NCI-H446 treated with DMSO at 0.1 percent for 48 hours (cell line): ENCODE measurements at places on chromosomes 11 and 22.
A peak's percentile ranks its signal among the peaks of the same experiment; 100 is the strongest.

GRCh38 chr11:122517403-122518379, 137.8 kb upstream of the UBASH3B start:
- no peak for DNase-seq

DNA sequence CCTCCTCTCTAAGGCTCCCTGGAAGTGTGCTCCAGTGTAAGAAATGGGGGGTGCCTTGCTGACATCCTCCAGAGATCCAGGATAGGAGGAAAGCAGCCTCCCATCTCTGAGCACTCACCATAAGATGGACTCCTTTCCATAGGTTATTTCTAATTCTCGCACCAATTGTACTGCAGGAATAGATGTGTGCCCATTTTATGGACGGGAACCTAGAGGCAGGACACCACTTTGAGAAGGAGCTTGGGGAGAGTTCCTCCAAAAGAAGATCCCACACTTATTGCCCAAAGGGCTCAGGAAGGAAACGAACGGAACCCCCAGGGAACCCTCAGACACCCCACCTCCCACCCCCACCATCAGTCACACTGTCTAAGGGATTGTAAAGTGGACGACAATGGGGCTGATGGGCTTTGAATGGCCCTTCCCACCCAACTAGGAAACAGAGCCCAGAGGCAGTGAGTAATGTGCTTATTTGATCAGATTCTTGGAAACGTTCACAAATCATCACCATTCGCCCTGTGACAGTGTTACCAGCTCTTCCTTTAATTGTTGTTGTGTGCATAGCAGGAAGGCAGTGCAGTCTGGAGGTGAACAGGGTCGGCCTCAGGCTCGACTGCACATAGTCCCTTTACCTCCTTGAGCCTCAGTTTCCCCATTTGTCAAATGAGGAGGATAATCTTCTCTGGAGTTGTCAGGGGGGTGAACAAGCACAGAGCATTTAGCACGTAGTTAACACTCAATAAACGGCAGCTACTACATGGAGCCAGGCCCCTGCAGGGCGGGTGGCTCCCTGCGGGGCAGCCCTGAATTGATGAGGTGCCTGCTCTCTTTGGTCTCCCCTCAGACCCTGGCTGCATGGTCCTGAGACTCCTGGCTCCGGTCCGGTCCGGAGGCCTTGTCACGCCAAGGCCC, 8.4 kb upstream of the MN1 start:
- no peak for DNase-seq

GRCh38 chr11:6240781-6241180, 1.9 kb downstream of the CNGA4 start:
- no peak for DNase-seq

GRCh38 chr11:65565624-65566453, 4.4 kb upstream of the ZNRD2 start:
- DNase-seq = no peak

GRCh38 chr11:118142809-118143208, 9.8 kb downstream of the SCN4B start:
- DNase-seq = no peak

DNA sequence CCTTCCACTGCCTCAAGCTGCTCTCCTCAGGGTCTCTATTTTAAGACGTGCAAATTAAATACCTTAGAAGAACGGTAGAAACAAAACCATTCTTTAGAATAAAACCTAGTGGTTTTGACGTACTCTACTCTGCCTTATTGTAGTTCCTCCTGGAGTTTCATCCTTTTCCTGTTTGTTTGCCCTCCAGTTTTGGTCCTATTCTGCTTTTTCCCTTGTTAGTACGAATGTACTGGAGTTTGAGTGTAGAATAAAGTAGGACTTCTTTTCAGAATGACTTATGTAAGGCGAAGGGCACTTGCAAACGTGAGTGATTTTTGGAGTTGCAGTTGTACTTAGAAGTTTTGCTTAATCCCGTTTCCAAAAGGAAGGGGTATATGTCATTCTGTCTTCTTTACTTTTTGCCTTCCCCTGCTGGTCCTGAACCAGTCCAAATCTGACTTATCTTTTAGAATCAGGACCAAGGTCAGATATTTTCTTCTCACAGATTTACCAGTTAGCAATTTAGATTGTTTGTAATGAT, 1.4 kb downstream of the SIK2 start:
- no peak for DNase-seq

DNA sequence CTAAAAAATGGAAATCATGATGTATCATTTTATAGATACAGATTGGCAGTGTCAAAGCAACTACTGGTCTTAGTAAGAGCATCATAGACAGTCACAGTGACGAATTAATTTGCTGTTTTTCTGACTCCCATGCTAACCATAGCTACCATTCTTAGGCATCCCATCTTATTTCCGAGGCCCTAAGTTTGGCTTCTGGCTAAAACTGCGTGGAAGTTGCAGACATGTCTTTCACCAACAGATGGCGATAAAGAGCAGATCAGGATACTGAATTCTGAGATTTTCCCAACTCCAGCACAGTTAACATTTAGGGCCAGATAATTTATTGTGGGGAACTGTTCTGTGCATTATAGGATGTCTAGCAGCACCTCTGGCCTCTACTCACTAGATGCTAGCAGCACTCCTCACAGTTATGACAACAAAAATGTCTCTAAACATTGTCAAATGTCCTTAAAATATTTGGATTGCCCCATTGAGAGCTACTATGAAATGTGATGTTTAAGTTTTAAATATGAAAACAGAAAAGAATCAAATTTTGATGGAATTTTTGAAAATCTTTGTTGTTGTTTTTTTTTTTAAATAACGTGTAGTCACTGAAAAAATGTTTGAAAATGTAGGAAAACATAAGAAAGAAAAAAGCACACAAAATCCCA, 16.3 kb downstream of the OR2AG2 start:
- no peak for DNase-seq

DNA sequence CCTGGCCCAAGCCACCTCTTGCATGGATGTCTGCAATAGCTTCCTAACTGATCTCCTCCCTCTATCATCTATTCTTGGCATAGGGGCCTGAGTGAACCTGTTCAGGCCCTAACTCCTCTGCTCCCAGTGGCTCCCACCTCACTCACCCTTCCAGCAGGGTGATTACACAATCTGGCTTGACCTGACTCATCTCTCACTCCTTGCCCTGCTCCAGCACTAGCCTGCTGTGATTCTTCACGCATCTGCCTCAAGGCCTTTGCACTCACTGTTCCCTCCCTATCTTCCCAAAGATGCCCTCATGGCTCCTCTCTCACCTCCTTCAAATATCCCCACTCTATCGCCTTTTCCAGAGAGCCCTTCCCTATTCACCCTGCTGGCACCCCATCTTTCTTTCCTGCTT, 10.5 kb downstream of the SCN4B start:
- DNase-seq = no peak

GRCh38 chr11:69173925-69174581, 18.3 kb downstream of the SMIM38 start:
- DNase-seq = no peak

DNA sequence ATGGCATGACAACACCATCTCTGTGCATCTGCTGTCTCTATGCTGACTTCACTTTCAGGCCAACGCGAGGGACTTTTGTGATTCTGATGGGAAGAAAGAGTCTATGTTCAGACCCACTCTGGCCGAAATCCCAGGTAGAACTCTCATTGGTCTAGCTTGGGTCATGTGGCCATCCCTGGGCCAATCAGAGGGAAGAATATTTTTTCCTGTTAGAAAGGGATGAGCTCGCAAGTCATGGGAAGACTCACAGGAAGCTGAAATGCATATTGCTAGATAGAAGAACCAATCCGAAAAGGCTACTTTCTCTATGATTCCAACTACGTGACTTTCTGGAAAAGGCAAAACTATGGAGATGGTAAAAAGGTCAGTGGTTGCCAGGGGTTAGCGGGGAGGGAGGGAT, 56.0 kb upstream of the LINC01488 start:
- no peak for DNase-seq

GRCh38 chr11:68312117-68312779, at the start of gene LRP5:
Gene LRP5, plus strand, starts transcription at chr11:68312591. Its CDS starts 124 bp downstream, at chr11:68312715.
- no peak for DNase-seq

DNA sequence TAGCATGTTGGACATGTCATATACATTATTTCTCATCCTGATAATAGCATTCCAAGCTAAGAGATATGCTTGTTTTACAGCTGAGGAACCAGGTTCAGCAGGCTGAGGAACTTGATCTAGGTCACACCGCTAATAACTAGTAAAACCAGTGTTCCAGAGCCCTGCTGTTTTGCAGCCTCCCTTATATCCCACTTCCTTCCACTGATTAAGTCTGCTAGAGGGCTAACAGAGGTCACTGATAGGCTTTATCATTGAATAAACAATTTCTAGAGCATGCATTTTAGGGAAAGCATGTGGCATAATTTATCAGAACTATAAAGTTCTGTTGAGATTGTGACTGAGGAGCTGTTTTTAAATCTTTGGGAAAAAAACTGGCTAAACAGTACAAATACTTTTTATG, 54.0 kb downstream of the UVRAG start:
- DNase-seq = no peak

DNA sequence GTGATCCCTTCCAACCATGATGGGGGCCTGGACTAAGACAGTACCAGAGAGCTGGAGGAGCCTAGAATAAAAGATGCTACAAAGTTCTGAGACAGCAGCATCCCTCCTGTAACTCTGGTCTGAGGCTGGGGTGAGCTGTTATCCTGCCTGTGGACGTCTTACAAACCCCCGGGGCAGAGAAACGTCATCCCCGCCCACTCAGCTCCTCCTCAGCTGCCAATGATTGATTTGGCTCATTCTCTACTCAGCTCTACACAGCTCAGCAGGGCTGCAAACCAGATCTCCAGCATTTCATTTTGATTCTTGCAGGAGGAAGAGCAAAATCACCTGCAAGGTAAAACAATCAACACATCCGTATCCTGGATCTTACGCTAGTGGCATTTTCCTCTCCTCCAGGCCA, 55.5 kb downstream of the CSNK2A3 start:
- no peak for DNase-seq

DNA sequence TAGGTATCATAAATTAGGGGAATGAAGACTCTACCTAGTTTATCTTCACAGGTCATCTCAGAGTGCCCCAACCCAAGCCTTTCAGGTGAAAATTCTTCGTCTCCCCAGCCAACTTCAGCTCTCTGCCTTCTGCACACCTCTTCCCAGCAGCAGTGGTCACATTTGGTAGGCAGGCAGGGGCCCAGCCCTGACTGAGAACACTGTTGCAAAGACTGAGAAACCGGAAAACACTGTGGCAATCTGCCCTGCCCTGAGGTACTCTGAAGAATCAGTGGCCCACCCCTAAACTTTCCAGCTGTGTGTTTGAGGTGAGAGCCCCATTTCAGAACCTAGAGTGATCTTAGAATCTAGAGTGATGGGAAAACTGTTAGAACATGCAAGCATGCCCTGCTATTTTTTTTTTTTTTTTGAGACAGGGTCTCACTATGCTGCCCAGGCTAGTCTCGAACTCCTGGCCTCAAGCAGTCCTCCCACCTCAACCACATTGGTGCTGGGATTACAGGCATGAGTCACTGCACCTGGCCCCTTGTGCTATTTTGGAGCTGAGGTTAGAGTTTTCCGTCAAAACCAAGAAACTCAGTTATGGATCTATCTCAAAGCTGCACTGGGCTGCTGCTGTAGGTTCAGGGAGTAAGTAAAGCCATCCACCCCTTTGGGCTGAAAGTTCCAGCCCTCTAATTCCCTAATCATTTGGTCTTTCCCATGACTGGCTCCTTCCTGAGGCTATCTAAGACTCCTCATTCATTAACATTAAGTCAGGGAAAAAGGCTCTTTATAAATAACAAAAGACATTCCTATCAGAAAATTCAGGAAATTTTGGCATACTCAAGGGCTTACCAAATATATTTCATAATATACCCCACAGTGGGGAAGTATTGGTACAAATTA, 1.7 kb upstream of the LDHA start:
- no peak for DNase-seq

DNA sequence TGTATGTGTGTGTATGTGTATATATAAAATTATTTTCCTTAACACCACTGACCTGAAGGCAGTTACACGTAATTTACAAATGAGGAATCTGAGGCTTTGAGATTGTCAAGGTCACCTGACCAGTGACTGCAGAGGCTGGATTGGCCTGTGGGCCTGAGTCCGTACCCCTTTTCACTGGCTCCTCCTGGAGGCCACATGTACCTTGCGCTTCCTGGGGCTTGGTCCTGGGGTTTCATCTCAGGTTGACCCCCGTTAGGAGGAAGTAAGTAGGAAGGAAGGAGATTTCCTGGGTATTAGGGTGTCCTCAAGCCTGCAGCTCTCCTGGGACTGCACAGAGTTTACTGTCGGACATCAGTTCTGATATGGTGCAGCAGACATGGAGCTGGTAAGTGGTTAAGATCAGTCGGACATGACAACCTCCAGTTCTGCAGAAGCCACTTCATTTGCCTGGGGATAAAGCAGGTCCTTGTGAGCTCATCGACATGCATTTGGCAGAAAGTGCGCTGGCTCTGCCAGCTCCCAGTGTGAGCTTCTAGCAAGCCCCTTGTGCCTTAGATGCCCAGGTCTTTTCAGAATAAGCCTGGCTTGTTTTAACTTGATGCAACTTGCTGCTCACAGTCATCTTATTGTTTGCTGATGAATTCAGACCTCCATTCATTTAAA, 36.6 kb downstream of the ST3GAL4 start:
- DNase-seq = peak; percentile 87

DNA sequence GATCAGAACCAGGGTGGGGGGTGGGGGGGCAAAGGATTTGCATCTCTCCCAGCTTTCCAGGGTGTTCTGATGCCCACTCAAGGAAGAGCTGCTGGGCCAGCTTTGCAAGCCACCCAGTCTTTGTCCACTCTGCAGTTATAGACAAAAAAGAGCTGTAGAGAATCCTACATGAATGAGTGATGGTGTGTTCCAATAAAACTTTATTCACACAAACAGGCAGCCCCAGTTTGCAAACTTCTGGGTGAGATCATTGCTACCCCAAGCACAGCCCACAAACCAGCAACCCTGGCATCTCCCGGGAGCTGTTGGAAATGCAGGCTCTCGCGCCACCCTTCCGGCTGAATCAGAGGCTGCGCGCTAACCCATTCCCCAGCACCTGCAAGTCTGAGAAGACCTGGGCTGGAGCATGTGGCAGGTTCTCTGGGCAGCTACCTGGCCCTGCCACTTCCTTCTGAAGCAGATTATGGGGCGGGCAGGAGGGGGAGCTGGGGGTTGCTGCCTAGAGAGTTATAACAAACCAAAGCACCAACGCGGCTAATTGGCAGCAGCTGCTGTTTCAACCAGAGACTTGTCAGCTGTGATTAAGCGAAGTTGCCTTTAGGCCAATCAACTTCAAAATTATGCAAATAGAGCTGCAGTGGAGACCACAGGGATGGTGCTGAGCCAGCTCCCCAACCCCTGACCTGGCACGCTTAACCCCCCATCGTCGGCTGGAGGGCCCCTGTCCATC, 3.8 kb upstream of the SHISAL1 start:
- no peak for DNase-seq

- peak; percentile 33 for DNase-seq
Measured at GRCh38 chr11:83520849-83521248, 234.7 kb upstream of the CCDC90B start.
